ENCODE measurements at places on chromosomes 1 and 21.

- DNase-seq, result no peak
These were observed 147.5 kb upstream of the KLHDC7A start for GRCh38 chr1:18333220-18333619.

- no peak for DNase-seq
These were observed 132.6 kb upstream of the IRF2BP2 start for GRCh38 chr1:234742622-234743021.

DNA sequence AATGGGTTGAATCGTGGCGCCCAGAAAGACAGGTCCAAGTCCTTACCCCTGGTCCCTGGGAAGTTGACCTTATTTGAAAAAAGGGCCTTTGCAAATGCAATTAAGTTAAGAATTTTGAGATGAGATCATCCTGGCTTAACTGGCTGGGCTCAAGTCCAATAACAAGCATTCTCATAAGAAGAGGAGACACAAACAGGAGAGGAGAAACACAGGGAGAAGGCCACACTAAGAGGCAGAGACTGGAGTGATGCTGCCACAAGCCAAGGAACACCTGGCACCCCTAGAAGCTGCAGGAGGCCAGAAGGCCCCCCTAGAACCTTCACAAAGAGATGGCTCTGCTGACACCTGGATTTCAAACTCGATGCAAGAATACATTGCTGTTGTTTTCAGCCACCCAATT lies 44.6 kb downstream of the PDPN start:
- DNase-seq, result no peak

- DNase-seq, result no peak
These were observed 91.7 kb upstream of the PGBD5 start for GRCh38 chr1:230517786-230518185.

DNA sequence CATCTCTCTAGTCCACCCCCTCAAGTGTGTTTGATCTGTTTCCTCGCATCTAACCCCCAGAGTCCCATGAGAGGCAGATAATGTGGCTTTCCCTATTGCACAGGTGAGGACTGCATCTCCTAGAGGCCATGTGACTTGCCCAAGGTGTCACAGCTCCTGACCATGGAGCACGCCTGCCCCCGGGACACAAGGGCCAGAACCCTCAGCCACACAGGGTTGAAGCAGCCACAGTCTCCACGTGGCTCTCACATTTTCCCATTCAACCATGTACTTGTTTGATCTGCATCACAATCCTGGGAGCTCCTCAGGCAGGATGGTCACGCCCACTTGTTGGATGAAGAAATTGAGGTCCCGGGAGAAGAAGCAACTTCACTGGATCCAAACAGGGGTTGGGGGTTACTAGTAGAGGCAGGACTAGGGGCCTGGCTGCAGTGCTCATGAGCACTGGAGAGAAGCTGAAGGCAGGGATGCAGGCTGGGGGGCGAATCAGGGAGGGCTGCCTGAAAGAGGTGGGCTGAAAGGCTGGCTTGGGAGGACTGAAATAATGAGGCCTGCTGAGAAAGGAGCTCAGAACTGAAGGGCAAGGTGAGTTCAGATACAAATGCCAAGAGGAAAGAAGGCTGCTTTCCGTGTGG lies 207.9 kb downstream of the PTPRU start:
- no peak for DNase-seq

DNA sequence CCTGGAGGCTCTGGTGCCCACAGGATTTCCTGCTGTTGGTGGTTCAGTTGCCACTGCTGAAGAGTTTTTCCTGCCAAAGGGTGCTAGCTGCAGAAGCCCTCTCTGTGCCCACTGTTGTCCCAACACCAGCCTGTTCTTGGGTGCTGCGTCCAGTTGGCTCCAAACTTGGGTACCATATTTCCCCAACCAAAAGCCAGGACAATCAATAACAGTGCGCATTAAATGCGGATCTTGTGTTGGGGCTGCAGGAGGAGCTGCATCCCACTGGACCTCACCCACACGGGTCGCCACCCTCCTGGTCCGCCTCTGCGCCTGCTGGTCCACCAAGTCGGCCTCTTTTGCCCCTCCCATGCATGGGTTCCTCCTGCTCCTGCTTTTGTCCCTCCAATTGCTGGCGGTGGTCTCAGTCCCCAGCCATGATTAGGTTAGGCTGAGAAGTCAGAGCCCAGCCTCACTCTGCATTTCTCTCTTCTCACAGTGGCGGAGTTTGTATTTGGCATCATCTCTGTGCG lies 9.8 kb downstream of the ABCG1 start:
- no peak for DNase-seq

GRCh38 chr1:6241887-6242740 lies 1.9 kb upstream of the HES3 start:
- no peak for DNase-seq

DNA sequence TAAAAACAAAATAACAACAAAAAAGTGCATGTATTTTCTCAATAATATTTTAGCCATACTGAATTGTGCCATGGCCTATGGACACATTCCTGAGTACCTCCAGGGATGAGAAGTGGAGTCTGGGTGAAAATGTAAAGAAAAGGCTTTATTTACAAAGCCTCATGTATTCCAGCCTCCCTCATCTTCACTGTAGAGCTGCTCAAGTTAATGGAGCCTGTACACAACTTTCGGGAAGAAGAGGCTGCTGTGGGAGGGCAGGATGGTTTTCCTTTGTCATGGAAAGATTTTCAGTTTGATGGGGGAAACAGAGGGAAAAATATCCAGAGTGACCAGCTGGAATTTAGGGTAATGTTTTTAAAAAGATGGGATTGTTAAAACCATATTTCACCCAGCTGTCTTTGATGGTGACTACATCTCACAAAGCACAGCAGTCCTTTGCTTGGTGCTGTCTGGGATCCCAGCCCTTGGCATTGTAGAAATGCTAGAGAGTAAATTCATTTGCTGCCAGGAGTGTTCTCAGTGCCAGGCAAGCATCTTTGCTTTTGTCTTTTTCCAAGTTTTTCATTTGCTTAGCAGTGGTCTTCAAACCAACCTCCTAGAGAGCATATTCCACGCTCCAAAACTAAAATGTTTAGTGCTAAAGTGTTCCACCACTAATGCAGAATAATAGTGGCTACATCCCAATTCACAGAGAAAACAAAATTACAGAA lies 54.9 kb downstream of the DPT start:
- no peak for DNase-seq

DNA sequence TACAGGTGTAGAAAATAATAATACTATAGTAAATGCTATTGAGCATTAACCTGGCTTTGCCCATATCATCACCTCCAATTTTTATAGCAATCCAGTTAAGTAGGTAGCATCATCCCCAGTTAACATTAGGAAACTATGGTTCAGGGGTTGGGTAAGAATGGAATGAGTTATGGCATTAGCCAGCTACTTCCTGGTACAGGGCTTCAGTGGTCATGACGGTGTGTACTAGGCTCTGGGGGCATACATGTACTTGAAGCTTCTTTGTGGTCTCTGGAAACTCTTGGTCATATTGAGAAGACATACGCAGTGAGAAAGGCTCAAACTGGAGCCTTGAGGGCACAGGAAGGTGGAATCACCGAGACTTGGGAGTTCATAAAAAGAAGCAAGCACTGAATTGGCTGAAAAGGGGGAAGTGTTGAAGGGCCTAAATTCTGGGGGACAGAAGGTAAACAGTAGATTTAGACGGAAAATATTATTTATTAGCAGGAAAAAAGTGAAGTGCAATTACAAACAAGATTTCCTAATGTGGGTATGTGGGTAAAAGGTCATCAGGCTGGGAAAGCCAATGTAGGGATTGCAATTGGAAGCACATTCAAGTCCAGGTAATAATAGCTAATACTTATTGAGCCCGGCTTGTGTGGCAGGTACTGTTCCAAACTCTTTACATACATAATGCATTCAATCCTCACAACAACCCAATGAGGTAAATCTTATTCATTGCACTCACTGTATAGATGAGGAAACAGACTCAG lies 114.2 kb upstream of the ATP1A1 start:
- DNase-seq, result no peak

DNA sequence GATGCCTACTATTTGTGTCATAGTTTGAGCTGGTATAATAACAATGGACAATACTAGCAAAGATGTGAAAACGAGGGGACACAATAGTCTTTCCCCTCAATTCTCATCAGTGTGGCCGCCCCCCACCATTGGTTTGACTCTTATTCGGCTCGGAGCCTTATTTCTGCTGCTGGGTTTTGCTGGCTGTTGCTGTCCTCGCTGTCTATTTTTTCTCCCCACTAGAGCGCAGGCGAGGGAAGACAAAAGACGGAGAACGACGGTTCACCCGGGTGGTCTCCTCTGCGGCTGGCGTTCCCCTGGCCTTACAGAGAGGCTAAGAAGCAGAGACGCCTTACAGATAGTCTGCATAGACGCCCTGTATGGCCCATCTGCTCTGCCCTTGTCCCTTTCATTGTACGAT lies 19.4 kb downstream of the CLIC6 start:
- DNase-seq, result no peak

DNA sequence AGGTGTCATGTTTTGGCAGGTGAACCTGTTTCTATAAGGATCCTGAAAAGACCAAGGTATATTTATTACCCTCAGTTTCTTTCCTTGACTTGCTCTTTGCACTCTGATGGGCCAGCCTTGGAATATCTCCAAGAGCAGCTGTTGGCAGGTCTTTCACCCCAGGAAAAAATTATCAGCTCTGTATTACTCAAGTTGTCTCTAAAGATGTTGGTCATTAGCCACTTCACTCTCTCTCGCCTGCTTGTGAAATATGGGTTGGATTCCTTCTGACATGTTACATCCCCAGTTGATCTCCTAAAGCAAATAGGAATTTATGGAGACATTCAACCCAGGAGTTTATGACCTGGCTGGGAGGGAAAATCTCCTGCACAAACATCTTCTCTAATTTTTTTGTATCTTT lies 85.9 kb downstream of the KCNJ15 start:
- no peak for DNase-seq

- DNase-seq, result no peak
These were observed 27.1 kb upstream of the SAMSN1 start for GRCh38 chr21:14573244-14573643.

- no peak for DNase-seq
These were observed 2.8 kb upstream of the STMN1 start for GRCh38 chr1:25909040-25909439.

GRCh38 chr1:211581526-211581925 lies 2.6 kb upstream of the SLC30A1 start:
- DNase-seq, result no peak

DNA sequence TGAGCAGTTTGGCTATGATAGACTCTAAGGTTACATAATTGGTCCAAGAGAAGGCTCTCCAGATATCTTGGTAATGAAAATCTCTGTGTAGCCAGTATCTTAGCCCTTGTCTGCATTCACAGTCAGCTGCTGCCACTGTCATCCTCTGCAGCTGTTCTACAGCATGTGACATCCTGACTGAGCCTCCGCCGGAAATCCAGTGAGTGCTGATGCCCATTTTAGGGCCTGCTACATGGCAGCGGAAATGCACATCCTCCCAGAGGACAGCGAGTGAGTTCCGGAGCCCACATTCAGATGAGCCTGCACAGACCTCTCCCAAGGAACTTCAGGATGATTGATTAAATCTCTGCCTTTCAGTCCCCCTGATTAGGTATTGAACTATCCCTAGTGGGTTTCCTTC lies 237.1 kb downstream of the HHIPL2 start:
- peak; percentile 3 for DNase-seq

GRCh38 chr1:241090798-241091197 lies 266.2 kb downstream of the RGS7 start:
- no peak for DNase-seq

Measured in activated T-helper 1 cell treated with Interleukin-2 at 50 U/mL for 16 hours (primary cell).